ENCODE measurements at places on chromosomes 5 and 9.

DNA sequence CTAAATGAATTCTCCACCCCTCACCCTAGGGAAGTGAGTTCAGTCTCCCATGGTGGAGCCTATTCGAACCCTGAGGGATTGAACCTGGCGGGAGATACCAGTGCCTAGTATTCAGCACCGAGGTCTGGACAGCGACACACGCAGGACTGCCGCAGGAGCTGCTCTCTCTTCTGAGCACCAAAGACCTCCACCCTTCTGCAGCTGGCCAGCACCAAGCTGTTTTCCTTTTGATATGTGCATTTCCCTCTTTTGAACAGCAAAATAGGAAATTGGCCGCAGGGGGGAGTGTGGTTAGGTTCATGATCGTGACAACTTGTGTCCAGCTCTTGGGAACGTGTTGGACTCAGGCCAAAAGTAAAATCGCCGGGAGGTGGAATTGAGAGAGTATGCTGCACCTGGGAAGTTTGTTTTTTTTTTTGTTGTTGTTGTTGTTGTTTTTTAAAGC lies 1.2 kb upstream of the PCSK1 start:
- peak; percentile 78 for DNase-seq

GRCh38 chr5:65809817-65810531 lies 88.0 kb downstream of the NLN start:
- no peak for DNase-seq

DNA sequence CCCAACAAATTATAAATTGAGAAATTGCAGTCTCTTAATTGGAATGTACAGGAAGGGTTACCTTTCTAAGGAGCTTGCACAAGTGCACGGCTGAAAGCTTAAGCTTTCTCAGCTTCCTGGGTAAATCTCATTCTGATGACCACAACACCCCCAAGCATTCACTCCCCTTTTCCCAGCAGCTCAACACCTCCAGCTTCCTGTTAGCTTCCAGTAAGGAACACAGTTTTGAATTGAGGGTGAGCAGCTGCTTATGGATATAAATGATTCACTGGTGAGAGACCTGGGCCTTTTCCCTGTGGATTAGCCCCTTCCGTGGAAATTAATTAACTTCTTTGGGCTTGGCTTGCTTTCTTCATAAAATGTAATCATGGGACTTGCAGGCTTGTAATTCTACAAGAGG lies 101.2 kb downstream of the SLC28A3 start:
- DNase-seq, result no peak

DNA sequence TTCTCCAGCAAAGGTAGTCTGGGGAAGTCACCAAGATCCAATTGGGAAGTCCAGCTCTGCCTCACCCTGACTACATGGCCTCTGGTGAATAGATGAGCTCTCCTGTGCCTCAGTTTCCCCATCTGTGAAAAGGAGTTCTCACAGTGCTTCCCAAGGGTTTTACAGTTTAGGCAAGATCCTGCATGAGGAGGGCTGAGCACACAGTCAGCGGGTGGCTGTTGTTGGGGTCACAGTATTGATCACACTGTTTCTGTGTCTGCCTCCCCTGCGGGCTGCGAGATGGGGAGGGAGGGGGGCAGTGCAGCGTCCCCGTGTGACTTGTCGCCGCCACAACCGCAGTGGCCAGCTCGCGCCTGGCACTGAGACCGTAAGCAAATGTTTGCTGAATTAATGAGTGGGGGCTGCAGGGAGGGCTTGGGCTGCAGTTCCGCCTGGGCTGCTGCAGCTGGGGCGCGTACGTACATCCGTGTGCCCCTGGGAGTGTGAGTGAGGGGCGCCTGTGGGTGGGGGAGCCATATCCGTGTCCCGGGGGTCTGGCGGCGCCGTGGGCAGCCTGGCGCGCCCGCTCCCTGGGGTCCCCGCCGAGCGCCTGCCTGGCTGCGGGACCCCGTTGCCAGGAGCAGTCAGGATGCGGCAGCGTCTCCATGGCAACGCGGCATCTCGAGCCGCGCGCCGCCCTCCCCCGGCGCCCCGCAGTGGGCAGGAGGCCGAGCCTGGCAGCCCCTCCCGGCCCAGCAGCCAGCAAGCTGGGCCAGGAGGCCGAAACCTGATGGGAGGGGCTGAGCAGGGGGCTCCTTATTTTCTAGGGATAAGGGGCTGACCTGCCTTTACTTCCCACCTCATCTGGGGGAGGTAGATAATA lies 31.4 kb upstream of the PSD2 start:
- DNase-seq, result no peak

DNA sequence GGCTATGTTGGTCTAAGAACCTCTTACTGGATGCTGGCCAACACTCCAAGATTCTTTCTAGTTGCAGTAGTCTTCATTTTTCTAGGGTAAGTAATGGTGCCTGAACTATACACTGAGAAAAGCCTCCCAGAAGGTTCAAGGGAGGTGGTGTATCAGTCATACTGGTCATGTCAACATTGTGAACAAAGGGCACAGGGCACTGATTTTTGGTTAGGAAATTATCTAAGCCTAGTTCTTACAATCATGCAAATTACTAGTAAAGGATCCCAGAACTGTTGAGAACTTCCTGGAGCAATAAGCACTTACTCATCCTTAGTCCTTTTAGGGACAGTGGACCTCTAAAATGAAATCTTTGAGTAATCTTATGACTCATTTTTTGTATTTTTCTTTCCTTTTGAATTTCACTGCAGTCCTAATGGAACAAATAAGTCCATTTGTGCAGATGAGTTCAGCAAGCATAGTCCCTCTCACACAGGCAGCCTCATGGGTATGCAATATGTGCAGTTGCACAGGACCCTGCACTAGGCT lies 21.1 kb upstream of the CDC42SE2 start:
- DNase-seq, result no peak

DNA sequence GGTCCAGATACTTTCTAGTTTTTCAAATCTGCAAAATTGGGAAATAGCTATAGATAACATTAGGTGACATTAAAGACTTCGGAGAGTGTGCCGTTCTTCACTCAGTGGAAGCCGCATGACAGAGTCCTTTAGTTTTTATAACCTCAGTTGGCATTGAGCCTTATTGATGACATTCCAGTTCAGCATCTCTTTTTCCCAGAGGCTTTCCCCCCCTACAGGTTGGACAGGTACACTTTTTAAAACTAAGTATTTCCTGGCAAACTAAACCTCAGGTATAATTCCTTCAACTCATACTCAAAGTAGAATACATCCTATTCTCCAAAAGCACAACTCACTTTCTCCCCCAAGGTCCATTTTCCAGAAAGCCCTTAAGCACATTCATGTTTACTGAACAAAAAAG lies 58.7 kb downstream of the SLC46A2 start:
- DNase-seq, result no peak

GRCh38 chr9:34046784-34047379 lies 1.8 kb downstream of the UBAP2 start:
- DNase-seq, result no peak

- DNase-seq, result no peak
Measured at GRCh38 chr5:124641154-124641792, 105.2 kb downstream of the ZNF608 start.

- no peak for DNase-seq
Measured at GRCh38 chr5:148887123-148887881, 60.9 kb downstream of the ADRB2 start.

DNA sequence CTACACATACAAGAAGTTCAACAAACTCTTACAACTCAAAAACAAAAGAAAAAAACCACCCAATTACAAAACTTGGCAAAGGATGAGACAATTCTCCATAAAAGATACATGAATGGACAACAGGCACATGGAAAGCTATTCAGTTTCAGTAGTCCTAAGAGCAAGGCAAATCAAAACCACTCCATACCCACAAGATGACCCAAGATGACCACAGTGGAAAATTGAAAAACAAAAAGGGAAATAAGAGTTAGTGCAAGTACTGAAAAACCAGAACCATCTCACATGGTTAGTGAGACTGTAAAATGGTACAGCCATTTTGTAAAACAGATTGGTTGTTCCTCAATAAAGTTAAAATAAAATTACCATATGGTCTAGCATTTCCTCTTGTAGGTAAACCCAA lies 287.1 kb upstream of the CDH9 start:
- no peak for DNase-seq

- no peak for DNase-seq
Measured at GRCh38 chr9:29211003-29211579, 1637.8 kb upstream of the C9orf72 start.

GRCh38 chr5:160799184-160799583 lies 52.8 kb downstream of the ATP10B start:
- no peak for DNase-seq

DNA sequence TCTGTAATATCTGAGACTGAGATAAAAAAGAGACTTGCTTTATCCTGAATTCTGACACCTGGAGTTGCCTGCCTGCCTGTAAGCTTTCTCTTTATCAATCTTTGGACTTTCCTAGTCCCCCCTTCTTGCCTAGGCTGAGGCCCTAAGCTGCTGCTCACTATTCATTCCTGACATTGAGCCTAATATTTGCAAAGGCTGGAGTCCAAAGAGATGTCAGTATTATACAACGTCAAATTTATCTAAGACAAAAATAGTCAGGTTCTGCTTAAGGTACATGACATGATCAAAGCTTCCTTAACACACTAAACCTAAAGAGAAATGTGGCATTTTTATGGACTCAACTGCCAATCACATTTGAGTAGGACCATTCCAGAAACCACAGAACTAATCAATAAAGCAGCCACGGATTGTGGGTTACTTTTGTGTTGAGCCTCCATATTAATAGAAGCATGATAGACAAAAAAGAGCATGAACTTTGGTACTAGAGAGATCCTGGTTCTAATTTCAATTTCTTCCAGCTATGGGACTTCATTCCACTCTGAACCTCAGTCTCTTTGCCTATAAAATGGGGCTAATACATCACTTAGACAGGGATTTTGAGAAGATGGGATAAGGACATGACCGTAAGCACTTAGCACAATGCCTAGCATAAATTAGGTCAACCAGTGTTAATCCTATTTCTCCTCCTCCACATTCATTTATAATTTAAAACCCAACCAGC lies 56.1 kb downstream of the IL33 start:
- no peak for DNase-seq

DNA sequence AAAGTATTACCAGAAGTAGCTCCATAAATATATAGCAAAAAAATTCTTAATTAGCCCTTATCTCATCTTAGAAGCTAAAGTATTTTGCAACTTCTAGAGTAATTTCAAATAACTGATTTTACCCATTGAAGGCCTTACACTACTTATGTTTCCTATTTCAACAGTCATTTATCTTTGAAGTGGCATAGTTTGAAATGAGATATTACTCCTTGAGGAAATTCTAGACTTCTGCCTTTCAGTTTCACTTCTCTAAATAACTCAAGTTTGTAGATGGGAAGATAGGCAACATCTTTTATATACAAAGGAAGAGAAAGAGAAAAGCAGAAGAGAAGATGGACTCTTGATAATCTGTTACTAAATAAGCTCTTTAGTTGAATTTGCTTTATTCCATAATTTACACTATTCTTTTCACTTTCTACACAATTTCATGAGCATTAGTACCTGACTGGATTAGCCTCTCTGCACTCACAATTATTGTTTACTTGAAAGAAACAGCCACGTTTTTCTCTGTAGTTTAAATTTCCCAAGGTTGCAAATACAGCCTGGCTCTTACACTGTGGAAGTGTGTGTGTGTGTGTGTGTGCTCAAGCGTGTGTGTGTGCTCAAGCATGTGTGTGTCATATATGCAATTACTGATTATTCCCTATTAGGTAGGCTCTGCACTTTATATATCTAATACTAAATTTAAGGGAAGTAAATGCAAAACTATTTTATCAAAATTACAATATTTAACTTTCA lies 60.6 kb upstream of the EMB start:
- no peak for DNase-seq

- DNase-seq, result no peak
Measured at GRCh38 chr9:70390933-70391341, 23.5 kb downstream of the KLF9 start.

GRCh38 chr5:73321757-73322436 lies 126.7 kb downstream of the FOXD1 start:
- no peak for DNase-seq

DNA sequence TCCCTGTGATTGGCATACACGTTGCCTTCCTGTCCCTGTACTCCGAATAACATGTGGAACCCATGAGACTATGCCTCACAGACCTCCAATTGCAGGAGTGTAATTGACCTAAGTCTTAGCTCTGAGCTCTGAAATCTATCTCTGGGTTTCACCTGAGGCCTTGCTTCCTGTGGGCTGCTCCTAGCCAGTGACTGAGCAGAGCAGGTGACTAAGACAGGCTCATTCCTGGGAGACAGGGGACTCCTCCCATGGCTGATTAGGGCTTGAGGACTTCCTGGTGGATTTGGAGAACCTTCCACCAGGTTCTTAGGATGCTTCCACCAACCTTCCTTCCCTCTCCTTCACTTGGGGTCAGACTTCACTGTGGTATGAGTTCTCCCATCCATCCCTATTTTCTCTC lies 22.3 kb upstream of the MIER3 start:
- DNase-seq, result no peak

DNA sequence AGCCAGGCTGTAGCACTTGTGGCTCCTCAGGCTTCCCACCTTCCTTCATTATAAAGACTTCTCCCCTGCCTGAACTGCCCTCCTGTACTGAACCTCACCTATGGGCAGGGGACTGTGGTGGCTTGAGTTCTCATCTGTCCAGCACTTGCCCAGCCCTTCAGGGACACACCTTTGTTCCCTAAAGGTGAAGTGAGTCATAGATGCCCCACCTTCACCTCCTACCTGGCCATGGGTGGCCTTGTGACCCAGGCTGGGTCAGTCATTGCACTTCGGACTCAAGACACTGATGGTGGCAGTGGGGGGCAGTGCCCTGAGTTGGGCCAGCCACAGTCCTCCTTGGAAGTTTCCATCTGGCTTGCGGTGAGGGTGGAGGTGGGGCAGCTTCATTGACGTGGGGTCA lies 26.1 kb upstream of the PSD2 start:
- no peak for DNase-seq

DNA sequence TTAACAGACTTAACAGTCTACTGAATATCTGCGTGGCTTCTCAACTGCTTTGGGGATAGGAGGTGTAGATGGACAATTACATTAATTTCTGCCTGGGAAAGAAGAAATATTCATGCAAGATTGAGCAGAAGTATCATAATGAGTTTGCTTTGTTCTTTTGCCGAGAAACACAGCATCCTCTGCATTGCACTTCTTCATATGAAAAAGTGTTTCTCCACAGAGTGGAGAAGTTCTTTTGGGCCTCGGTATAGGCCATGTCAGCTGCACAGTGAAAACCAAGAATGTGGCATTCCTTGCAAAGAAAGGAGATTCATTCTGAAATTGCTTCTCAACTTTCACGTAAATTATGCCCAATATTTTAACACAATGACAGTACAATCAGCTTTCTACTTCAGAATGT lies 17.6 kb upstream of the SNX2 start:
- no peak for DNase-seq

- DNase-seq, result no peak
Measured at GRCh38 chr9:75230469-75230868, 142.2 kb downstream of the OSTF1 start.

GRCh38 chr5:72746736-72747135 lies 69.7 kb upstream of the TNPO1 start:
- no peak for DNase-seq

Measured in HEK293T (cell line).